ENCODE measurements at places on chromosomes 7 and 10.

DNA sequence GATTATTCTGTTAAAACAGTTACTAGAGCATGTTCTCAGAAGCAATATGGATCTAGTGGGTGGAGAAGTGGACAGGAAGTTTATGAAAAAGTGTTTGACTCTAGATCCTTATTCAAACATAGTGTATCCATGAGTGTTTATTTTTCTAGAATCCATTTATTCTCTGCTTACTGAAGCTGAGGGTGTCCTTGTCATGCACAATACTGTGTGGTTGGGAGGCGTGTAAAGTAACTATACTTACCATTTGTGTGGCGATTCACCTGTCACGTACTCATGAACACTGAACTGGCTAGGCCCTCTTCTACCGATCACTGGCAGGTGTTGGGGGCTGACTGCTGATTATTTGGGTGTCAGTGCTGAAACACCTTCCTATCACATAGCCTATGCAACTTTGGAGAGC is 74.0 kb downstream of the POU6F2 start:
- DNase-seq: no peak

GRCh38 chr7:116918704-116919103 is 34.6 kb upstream of the ST7 start:
- no peak for DNase-seq

- DNase-seq: no peak
Measured at GRCh38 chr10:12679636-12680035, 321.9 kb downstream of the CCDC3 start.

DNA sequence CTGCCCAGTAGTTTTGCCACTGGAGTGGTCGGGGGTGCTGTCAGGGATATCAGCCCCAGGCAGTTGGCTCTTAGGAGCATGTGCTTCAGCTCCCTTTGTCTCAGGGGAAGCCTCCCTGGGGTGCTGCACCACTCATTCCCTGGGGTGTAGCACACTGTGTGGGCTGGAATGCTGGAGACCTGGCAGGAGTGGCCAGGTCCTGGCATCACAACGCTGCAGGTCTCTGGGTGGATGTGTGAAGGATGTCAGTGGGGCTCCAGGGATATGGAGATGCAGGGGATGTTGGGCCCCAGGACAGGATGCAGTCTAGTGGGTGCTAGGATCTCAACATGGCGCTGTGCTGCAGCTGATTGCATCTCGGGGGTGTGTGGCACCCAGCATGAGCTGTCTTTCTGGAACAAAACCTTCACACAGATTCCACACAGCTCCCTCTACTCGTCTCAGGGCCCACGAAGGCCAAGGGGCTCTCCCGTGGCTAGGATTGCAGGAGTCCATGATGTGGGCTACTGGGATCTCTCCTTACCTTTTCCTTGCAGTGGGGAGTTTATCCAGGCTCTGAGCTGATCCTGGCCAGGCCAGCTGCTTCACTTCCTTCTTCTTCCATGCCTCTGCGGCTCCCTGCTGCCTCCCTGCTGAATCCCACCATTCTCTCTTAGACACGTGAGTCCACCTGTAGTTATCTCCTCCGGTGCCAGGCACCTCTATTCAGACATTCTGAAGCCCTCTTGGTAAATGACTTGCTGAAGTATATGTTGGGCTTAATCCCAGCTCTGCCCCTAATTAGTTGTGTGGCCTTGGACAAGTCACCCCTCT is 295.1 kb downstream of the RPS24 start:
- DNase-seq: no peak

DNA sequence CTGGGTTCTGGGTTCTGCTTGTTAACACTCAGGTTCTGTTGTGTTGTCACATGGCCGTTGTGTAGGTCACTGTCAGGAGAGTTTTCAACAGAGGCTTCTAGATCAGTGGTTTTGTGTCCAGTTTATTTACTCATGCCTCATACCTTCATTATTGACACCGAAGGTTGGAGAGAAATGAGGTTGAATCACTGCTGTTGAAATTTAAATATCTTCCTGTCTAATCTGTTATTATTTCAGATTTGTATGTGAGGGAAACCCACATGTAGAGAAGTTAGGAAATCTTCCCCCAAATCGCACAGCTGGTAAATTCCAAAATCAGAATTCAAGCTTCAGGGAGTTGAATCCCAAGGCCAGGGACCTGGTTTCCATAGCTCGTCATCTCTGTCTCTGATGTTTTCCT is 28.3 kb upstream of the KLF6 start:
- DNase-seq: no peak

- DNase-seq: no peak
Measured at GRCh38 chr10:132740588-132740987, 45.4 kb downstream of the NKX6-2 start.

DNA sequence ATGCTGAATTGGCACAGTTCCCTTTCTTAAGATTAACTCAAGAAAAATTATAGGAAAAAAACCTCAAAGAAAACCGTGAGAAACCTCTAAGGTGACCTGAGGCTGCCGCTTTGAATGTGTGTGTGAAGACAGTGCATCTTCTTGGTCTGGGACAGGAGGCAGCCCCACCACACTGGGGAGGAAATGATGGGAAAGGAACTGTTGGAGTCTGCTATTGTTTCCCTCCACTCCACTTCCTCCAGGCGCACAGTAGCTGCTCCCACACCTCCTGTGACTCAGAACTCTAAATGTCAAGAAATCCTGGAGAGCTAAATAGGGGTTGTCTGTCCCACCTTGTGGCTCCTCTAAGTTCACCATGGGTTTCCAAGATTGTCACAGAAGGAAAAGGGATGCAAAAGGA is 179.4 kb downstream of the PDE1C start:
- no peak for DNase-seq

- DNase-seq: no peak
Measured at GRCh38 chr10:111833251-111833650, 350.3 kb downstream of the GPAM start.

GRCh38 chr7:123770378-123770777 is 21.6 kb upstream of the WASL start:
- DNase-seq: no peak

- DNase-seq: no peak
Measured at GRCh38 chr10:23826421-23826820, 382.5 kb upstream of the KIAA1217 start.

DNA sequence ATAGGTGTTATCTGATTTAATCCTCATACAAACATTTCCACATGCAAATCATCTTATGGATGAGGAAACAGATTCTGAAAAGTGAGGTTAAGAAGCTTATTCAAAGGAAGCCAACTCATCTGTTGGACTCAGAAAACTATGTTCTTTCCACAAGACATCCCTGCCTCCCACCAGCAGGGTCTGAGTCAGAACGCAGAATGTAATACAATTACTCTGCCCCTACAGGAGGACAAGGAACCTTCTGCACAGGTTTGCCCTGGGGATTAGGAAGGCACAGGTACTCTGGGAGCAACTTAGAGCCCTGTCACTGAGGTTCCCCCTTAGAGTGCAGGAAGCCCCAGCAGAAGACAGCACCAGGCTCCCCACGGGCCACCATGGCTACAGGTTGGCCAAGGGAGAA is 255.7 kb downstream of the TNS3 start:
- peak; percentile 83 for DNase-seq
